Activated CD8-positive, alpha-beta memory T cell treated with anti-CD3 and anti-CD28 coated beads, Interleukin-2, amount 10 ng/mL, durations not matched to agents 7 days and 5 days (primary cell): ENCODE measurements at places on chromosomes 6 and 20. TPM values are rescaled to one million over a fixed set of nuclear protein-coding genes. Genes with fewer than 3 reads are reported as not detected.

- DNase-seq: no peak
These were observed 27.0 kb downstream of the SOD2 start for GRCh38 chr6:159665868-159666635.

The RPRD1B gene
- 34.1 TPM for total RNA-seq

GRCh38 chr6:108193131-108193530 is 27.3 kb downstream of the NR2E1 start:
- DNase-seq: no peak

- no peak for DNase-seq
These were observed 2.5 kb downstream of the CCR6 start for GRCh38 chr6:167125410-167125809.

GRCh38 chr6:30893666-30894065 is 9.3 kb downstream of the DDR1 start:
- DNase-seq: no peak

The LRRN4 gene
- total RNA-seq: not detected

GRCh38 chr6:89299466-89299850 is 15.6 kb downstream of the GABRR2 start:
- DNase-seq: no peak

The MUC21 gene
- not detected for total RNA-seq

The CENPQ gene
- total RNA-seq: 18.0 TPM

DNA sequence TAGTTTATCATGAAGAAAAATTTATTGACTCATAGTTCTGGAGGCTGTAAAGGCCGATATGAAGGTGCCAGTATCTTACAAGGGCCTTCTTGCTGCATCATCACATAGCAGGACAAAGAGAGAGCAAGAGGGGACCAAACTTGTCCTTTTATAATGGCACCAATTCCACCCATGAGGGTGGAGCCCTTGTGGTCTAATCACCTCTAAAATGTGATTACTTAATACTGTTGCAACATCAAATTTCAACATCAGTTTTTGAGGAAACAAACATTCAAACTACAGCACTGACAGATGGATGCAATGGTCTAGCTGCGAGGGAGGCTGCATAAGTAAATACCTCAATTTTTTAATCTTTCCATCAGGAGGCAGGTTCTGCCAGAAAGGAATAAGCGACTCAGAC is 76.7 kb upstream of the LAMA2 start:
- DNase-seq: no peak

The BANF2 gene
- total RNA-seq: not detected

DNA sequence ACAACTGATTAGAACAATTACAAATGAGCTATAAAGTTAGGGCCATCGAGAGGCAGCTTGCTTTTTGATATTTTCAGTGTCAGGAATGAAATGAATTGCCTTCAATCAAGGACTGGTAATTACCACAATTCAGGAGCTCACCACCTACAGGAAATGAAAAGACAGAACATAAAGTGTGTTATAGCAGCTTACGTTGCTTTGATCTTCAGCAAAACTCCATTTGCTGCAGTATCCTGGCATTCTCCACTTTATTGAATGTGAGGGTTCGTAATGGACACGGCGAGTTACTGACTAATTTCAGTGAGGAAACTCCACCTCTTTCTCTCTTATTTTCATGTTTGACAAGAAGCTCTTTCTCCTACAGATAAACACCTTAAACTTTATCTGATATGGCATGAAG is 440.0 kb upstream of the HSF2 start:
- DNase-seq: no peak

The NOX3 gene
- total RNA-seq: not detected

The SYCP2L gene
- total RNA-seq: 0.37 TPM
